ENCODE measurements at places on chromosomes 12 and 14.

- DNase-seq = no peak
These were observed 74.3 kb downstream of the RFLNA start for GRCh38 chr12:124369055-124369826.

GRCh38 chr12:1933342-1934051 is 15.0 kb upstream of the CACNA2D4 start:
- no peak for DNase-seq

GRCh38 chr14:64779472-64779871 is 75.2 kb downstream of the PLEKHG3 start:
- no peak for DNase-seq

- DNase-seq = no peak
These were observed 4.1 kb downstream of the CACNA2D4 start for GRCh38 chr12:1914114-1914911.

- no peak for DNase-seq
These were observed 4.9 kb upstream of the YEATS4 start for GRCh38 chr12:69354556-69355187.

GRCh38 chr12:67025543-67026114 is 243.5 kb upstream of the CAND1 start:
- DNase-seq = peak; percentile 5

GRCh38 chr14:33812601-33813000 is 138.3 kb downstream of the EGLN3 start:
- DNase-seq = no peak

GRCh38 chr12:2681450-2682205 is 113.1 kb upstream of the FKBP4 start:
- no peak for DNase-seq

- DNase-seq = peak; percentile 41
These were observed 9.1 kb downstream of the GSG1 start for GRCh38 chr12:13094367-13094766.

DNA sequence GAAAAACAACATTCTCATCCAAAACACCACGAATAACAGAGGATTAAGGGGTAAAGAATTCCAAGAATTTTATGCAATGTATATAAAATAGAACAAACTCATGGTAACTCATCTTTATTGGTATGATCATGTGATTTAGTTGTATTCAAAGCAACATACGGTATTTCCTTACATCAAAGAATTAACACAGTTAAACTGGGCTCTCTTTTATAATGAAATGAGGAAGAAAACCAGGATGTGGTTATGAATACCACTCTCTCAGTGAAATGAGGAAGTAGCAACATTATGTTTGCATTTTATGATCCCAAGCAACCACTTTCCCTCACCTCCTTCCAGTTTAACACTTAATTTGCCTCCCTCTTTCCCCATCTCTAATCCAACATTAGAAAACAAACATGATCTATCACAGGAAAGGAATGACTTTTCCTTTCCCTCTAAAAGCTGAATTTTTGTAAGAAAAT is 22.9 kb downstream of the SPTLC2 start:
- DNase-seq = peak; percentile 39

- no peak for DNase-seq
These were observed 4.0 kb downstream of the SLC25A47 start for GRCh38 chr14:100327128-100327527.

DNA sequence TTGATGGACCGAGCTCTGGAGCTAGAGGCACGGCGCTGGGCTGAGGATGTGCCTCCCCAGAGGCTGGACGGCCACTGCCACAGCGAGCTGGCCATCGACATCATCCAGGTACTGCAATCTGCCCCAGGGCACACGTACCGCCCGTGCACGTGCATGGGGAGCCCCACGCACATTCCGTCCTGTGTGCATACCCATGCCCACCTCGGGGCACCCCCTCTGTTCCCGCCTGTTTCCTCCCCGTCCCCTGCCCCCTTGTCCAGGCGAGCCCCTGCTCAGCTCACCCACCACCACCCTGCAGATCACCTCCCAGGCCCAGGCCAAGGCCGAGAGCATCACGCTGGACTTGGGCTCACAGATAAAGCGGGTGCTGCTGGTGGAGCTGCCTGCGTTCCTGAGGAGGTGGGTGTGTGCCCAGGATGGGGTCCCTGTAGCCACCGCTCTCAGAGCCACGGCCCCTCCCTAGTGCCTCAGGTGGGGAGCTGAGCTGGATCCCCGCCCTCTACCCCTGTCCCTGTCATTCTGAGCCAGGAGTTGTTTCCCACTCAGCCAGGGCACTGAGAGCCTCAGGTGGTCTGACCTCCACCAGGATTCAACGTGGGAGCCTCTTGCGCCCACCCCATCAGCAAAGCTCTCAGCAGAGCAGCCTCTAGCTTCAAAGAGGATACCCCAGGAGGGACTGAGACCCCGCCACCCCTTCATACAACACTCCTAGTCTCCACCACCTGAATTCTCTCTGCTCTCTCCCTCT is 6.9 kb downstream of the TNFAIP2 start:
- DNase-seq = no peak

- no peak for DNase-seq
These were observed 75.1 kb downstream of the PELI2 start for GRCh38 chr14:56193347-56193746.

DNA sequence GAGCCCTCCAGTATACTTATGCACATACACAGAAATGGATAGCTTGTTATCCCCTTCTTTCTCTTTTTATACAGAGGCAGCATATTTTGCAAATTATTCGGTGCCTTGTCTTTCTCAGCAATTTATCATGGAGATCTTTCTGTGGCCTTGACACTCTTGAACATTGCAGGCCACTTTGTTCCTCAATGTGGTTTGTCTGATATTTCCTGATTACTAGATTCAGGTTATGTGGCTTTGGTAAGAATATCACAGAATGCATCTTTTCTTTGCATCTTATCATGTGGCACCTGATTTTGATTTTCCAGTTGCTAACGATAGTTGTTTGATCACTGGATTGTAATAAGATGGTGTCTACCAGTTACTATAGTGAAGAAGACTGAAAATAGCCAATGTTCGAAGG is 7.1 kb upstream of the SNRPF start:
- DNase-seq = no peak

GRCh38 chr12:2575245-2575644 is 219.5 kb upstream of the FKBP4 start:
- no peak for DNase-seq

DNA sequence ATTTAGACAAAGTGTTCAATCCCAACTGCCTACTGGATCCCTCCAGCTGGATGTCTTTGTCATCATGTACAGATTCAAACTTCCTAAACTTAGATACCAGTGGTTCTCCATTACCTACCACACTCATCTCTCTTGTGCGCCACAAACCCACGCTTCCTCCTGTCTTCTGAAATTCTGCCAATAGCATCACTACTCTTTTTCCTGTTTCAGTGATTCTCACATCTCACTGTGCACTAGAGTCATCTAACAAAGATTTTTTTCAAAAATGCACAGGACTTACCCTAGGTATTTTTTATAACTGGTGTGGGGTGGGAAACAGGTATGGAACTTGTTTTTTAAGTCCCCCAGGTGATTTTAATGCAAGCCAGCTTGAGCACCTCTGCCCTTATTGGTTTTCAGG is 5.9 kb downstream of the PSMB5 start:
- DNase-seq = no peak

GRCh38 chr14:99274346-99275221 is 2.6 kb upstream of the BCL11B start:
- no peak for DNase-seq

GRCh38 chr12:132267873-132268272 is 61.5 kb downstream of the GALNT9 start:
- DNase-seq = no peak

DNA sequence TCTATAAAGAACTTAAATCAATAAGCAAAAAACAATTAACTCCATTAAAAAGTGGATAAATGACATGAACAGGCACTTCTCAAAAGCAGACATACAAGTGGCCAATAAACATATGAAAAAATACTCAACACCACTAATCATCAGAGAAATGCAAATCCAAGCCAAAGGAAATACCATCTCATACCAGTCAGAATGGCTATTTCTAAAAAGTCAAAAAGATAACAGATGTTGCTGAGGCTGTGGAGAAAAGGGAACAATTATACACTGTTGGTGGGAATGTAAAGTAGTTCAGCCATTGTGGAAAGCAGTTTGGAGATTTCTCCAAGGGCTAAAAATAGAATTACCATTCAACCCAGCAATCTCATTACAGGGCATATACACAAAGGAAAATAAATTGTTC is 234.5 kb upstream of the PLXNC1 start:
- no peak for DNase-seq

GRCh38 chr14:36316131-36316530 is 4.3 kb downstream of the MBIP start:
- no peak for DNase-seq

DNA sequence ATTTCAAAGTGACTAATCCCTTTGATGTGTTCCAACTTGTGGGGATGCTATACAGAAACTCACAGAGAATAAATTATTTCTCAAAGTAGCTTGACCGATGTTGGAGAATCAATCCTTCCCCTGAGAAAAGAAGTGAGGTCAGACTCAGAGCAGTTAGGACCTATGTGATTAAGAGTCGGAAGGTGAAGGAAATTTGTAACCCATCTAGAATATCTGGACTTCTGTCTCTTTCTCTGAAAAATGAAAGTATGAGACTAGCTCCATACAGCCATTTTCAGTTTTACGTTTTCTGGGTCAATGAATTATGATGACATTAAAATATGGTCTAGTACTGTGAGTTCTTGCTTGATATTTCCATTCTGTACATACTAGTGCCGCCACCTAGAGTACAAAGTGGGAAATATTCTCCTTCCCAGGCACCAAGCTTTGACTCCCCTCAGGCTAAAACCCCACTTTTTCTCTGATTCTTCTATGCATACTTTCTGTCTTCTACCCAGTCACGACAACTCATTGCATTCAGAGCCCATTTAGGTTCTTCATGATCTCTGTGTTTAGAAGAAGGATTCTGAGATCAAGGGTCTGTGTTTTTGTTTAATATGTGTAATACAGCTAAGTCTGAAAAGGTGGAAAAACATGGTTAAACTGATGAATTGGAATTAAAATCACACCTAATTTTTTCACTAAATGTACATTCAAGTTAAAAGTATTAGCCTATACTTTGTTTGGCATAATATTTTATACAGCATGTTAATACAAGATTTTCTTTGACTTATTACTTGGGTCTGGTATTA is 6.9 kb upstream of the NTS start:
- DNase-seq = no peak

DNA sequence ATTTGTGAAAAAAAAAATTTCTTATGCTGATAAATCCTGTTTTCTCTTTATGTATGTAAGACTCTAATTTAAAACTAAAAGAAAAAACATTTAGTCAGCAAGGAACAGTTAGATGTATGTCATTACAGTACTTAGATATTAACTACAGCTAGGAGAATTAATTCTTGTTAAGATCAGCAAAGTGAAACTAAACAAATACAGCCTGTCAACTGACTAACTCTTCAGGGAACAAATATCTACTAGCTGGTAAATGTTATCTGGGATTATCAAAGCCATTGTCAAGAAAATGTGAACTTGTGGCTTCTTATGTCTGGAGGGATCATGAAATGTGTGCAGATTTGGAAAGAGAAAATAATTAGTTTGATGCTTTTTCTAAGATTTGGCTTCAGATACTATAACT is 27.5 kb downstream of the MGAT4C start:
- no peak for DNase-seq

GRCh38 chr14:58898655-58899316 is 261.0 kb downstream of the DACT1 start:
- no peak for DNase-seq

DNA sequence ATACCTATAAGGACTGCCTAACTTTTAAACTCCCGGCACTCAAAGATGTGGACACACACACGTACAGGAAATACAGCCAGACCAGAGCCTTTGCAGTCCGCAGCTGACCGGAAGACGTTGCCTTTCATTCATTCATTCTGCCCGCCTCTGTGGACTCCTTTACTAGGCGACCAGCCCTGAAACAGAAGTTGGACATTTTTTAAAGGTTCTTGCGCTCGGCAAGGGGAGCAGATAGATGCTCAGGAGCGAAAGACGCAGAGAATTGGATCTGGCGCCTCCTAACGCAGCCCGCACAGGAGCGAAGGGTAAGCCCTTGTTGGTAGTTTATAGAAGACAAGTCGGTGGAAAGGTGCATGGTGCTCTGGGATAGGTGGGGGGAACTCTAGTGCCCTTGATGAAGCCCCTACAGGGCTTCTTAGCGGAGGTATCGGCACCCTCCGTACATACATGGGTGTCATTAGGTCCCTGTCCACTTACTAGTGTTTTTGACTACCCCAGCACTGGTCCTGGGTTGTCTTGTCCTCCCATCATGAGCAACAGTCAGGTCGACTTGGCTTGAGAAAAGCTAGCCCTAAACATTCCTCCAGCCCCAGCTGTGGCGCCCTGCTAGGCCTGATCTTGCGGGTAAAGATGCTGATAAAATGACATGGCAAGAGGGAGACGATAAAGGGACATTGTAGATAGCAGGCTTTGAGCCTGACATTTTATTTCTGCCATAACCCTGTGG is at the start of gene KDM2B:
Gene KDM2B (minus strand): TSS at position 65 of the 727 bp plus-strand sequence. CDS start 112 bp downstream, outside the sequence.
- no peak for DNase-seq

DNA sequence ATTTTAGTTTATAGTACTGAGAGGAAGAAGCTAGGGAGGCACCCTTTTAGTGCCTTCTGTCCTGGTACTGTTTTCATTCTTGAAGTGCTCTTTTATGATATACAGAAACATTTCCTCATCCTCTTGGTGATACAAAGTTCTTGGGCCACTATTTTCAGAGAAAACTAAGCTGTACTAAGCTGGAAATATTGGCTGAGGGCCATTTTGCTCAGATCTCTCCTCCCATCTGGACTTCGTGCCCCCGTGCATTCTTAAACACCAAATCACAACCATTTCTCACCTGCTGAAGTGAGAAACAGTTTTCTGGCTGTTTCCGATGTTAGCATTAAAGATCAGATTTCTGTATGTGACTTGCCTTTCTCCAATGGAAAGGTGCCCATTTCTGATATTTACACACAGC is 158.9 kb downstream of the FBXL14 start:
- DNase-seq = no peak

- DNase-seq = no peak
These were observed 484.7 kb downstream of the LRIG3 start for GRCh38 chr12:58435647-58436046.

DNA sequence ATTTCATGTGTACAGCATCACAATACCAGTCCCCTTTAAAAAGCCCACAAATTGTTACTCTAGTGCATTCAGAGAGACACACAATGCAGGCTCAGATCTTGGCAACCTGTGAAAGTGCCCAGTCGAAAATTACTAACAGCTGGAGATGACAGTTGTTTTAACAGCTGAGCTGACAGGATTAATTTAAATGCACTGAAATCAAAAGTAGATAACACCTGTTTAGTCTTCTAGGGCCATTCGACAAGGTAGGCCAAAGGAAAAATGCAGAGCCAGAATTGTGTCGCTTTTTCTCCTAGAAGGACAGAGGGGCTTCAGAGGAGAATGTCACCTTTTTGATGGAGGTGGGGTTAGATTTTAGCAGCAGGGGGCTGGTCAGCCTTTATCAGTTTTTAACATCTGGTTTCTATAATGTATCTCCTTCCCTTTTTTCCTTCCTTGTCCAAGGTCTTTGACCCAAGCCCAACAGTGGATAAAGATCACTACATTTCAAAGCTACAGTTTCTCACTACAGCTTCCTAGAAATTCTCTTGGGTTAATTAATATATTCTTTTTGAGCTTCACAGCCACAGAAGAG is 139.1 kb downstream of the SOX5 start:
- no peak for DNase-seq
